ENCODE measurements at places on chromosomes 13 and 19.
A peak's percentile ranks its signal among the peaks of the same experiment; 100 is the strongest.

GRCh38 chr19:10390652-10391286 lies 10.4 kb upstream of the TYK2 start:
- DNase-seq = peak; percentile 75

DNA sequence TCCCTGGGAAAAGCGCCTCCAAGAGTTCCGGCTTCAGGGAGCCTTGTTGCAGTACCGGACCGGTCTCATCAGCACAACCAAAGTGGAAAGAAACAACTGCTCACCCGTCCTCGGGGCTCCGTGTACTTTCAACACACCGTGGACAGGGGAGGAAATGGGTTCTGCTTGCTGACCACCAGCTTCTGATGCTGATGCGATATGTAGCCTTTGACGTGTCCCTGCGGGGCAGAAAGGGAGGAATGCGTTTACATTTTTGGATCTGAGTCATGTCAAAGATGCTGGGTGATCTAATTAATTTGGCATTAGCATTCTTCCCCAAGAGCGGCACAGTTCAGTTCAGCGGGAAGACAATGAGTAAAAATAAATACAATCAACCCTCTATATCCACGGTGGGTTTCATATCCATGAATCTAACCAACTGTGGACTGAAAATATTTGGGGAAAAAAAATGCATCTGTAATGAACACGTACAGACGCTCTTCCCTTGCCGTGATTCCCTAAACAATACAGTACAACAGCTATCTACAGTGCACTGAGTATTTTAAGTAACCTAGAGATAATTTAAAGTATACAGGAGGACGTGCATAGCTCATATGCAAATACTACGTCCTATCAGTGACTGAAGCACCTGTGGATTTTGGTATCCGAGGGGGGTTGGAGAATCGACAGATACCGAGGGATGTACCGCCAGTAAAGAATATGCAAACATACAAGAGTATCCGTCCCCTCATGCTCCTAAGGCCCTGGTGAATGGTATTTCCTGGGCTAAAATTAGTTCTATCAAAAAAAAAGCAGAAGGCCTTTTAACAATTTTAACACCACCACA lies 19.8 kb downstream of the PROZ start:
- no peak for DNase-seq

GRCh38 chr19:2148482-2149135 lies 2.8 kb downstream of the AP3D1 start:
- no peak for DNase-seq

DNA sequence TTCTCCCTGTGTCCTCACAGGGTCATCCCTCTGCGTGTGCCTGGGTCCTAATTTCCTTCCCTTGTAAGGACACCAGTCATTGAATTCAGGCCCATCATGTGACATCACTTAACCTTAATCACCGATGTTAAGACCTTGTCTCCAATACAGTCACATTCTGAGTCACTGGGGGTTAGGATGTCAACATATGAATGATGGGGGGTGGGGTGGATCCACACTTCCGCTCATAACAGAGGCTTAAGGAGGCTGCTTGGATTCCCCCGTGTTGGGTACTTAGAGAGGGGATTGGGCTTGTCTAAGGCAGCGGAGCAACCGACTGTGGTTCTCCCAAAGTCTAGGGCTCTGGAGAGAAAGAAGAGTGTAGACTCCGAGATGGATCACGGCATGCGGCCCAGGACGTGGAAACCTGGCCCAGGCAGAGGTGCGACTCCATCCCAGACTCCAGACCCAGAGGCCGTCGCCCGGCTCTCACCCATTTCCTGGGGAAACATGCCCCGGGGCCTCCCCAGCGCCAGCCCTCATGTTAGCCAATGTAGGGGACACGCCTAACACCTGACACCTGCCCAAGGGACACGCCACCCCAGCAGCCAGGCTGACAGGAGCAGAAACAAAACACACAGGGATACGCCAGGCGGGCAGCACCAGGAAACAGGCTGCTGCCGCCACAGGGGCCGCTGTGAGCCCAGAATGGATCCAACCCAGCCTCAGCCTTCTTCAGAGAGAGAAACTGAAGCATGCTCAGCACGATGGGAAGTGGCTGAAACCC lies 17.1 kb upstream of the IGLON5 start:
- DNase-seq = no peak

- DNase-seq = no peak
These were observed 987.0 kb downstream of the DIAPH3 start for GRCh38 chr13:59176775-59177174.

GRCh38 chr19:39410831-39411080 lies 1.7 kb upstream of the PLEKHG2 start:
- DNase-seq = no peak

- no peak for DNase-seq
These were observed 3.6 kb downstream of the GPR4 start for GRCh38 chr19:45598267-45599001.

DNA sequence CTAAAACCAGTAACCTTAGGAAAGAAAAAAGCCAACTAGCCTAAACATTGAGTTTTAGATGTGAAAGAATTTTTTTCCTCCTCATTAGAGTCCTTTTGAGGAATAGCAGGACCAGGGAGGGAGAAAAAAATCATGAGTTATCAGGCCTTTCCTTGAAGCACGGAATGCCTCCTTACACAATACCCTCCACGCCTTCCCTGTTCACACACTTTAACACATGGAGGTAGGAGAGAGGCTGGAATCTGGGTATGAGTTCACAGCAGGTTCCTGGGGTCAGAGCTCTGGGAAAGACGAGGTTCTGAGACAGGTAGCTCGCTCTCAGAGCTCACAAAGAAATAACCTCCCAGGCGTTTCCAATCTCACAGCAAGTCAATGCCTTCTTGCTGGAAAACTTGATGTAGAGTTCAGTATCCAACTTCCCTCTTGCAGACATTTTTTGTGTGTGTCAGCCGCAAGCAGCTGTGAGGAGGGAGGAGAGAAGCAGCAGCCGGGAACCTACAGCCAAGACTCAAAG lies 716 bp downstream of the ZNF573 start:
- no peak for DNase-seq

DNA sequence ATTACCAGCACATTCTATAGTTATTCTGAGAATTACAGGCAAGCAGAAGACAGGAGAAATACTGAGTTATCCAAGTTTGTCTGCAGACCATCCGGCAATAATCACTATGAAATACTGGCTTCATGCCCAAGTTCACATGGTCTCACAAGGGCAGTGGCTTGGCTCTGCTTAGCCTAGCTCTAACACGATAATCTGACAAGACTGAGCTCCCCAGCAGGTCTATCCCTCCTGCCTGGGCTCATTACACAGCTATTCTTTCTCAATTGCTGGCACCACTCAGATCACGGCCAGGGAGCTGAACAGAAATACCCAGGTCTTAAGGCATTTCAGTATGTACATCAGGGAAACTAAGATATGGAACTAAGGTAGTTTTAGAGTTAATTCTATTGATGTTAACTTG lies 361.6 kb upstream of the PCDH20 start:
- no peak for DNase-seq

- no peak for DNase-seq
These were observed 150.6 kb downstream of the GPC6 start for GRCh38 chr13:93377196-93377595.

DNA sequence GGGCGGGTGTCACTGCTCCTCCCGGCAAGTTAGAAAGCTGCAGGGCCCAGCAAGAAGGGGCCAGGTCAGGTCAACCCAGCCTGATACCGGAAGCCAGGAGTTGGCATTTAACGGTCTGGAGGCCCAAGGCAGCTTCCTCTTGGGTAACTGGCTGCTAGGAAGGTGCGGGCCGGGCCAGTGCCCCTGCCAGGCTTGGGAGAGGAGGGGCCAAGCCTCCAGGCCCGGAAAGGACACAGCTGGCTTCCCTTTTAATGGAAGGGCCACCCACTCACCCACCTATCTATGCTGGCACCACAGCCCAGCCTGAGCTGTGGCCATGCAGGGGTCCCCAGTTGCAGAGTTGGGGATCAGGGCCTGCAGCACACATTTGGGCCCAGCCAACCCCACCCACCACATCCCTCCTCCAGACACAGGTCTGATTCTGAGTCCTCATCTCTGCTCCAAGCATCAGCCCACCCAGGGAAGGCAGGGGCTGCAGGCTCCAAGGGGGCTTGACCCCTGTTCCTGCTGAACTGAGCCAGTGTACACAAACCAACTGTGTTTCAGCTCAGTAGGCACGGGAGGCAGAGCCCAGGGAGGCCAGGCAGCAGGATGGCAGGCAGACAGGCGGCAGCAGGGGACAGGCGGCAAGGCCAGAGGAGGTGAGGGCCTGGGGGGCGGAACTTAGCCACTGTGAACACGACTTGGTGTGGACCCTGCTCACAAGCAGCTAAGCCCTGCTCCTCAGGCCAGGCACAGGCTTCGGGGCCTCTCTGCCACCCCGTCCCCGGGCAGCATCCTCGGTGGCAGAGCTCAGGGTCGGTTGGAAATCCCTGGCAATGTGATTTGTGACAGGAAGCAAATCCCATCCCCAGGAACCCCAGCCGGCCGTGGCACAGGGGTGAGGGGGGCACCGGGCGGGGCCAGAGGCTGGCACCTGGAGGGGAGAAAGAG lies 40.8 kb downstream of the ZSWIM4 start:
- DNase-seq = no peak

- no peak for DNase-seq
These were observed 22.5 kb downstream of the LTBP4 start for GRCh38 chr19:40623403-40624251.

DNA sequence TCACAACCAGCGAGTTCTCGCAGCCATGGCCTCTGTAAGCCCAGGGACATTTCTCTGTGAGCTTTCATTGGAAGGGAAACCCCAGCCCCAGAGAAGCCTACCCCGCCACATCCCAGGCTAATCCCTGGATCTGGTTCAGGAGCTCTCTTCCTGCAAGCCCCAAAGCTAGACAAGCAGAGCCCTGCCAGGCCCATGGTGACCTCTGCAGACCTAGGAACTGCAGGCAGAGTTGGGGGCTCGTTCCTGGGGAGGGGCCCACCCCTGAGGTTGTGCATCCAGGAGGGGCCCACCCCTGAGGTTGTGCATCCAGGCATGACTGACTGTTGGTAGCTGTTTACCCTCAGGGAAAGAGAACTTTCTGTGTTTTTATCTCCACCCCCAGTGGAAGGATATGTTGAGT lies 21.7 kb downstream of the KCTD15 start:
- DNase-seq = no peak

DNA sequence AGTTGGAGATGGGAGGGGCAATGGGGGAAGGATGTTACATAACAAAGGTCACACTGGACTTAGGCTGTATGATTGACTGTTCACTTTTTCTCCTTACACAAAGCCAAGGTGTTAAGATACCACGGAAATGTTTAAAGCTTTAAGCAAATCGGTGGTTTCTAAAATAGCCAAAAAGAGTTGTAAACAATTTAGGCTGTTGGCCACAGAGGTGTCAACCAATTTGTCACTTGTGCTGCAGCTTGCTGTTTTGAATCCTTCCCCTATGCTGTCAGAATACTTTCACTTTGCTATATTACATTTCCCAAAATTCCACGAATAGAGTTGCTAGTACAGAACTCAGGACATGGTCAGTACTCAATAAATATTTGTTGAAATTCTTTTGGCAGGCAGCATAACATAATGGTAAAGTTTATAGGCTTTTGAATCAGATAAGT lies 149.3 kb downstream of the VWA8 start:
- DNase-seq = no peak

GRCh38 chr13:110339975-110340550 lies 33.0 kb downstream of the COL4A2 start:
- DNase-seq = no peak

- DNase-seq = no peak
These were observed 92.7 kb downstream of the ZNF737 start for GRCh38 chr19:20472854-20473253.

DNA sequence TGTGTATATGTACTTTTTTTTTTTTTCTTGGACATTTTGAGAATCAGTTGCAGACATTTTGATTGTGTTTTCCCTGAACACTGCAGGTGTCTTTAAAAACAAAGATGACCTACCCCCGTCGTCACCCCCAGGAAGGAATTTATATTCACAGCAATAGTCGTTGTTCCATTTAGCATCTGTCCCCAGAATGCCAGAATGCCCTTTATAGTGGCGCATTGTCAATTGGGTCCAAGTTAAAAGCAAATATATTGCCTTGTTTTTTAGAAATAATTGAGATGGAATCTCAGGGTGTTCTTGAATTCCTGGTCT lies 1.8 kb upstream of the RNF225 start:
- no peak for DNase-seq

- DNase-seq = no peak
These were observed 524.7 kb downstream of the GPC5 start for GRCh38 chr13:91922969-91923592.

DNA sequence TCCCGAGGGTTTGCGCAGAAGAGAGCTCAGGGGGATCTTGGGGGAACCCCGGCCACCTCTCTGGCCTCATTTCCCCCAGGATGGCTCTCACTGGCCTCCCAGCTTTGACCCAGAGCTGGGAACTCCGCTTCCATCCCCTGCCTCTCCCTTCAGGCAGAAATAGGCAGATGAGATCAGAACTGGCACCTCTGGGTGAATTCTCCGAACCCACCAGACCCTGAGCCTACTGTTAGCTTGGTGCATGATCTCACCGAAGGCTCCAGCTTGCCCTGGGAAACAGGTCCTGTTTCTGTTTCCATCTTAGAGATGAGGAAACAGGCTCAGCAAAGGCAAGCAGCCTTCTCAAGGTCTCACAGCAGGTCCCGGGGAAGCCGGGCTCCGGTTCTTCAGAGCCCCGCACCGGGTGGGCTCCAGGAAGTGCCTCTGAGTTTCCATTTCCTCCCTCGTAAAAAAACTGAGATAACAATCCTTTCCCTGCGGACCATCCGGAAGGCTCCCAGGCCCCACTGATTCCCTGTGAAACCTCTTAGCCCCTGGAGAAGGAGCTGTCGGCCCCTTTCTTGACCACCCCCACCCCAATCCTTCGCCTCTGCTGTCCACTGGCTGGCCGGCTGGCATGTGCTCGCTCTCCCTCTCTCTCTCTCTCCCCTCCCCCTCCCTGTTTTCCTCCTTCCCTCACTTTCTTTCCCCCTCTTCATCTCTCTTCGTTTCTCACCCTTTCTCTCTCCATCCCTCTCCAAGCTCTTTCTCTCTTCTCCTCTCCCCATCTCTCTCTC lies 2.1 kb downstream of the NECTIN2 start:
- peak; percentile 21 for DNase-seq

DNA sequence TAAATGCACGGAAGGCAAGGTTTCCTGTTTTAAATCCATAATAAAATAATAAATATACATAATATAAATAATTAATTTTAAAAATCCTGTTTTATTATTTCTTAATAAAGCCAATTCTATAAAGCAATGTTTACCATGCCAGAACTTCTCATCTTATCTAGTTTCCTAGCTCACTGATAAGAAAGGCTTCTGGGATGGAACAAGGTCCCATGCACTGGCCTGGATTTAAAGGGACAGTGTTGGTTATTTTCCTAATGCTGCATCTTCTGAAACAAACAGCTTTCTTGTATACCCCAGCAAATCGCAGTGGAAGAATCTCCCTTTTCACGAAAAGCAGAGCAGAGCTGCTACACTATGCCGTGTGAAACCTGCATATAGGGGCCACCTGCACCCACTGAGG lies 68.8 kb downstream of the LNX2 start:
- no peak for DNase-seq

GRCh38 chr19:7326105-7326877 lies 22.4 kb upstream of the ARHGEF18 start:
- DNase-seq = no peak

DNA sequence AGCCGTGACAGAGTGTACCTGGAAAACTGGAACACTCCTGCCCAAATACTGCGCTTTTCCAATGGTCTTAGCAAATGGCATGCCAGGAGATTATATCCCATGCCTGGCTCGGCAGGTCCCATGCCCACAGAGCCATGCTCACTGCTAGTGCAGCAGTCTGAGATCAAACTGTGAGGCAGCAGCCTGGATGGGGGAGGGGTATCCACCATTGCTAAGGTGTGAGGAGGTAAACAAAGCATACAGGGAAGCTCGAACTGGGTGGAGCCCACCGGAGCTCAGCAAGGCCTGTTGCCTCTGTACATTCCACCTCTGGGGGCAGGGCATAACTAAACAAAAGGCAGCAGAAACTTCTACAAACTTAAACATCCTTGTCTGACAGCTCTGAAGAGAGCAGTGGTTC lies 10.5 kb downstream of the CYP2A13 start:
- no peak for DNase-seq
